ENCODE measurements at places on chromosomes 1 and 21.

DNA sequence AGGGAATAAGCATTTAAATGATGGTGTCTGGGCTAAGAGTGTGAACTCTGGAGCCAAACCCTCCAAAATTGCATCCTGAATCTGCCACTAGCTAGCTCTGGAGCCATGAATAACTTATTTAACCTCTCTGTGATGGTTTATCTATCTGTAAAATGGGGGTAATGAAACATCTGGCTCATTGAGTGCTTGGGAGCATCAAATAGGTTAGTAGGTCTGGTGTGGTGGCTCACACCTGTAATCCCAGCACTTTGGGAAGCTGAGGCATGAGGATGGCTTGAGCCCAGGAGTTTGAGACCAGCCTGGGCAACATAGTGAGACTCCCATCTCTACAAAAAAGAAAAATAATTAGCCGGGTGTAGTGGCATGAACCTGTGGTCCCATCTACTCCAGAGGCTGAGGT is 42.8 kb downstream of the KIF1B start:
- no peak for DNase-seq

- DNase-seq: no peak
Observed at GRCh38 chr1:53130878-53131589, 11.4 kb downstream of the SLC1A7 start.

DNA sequence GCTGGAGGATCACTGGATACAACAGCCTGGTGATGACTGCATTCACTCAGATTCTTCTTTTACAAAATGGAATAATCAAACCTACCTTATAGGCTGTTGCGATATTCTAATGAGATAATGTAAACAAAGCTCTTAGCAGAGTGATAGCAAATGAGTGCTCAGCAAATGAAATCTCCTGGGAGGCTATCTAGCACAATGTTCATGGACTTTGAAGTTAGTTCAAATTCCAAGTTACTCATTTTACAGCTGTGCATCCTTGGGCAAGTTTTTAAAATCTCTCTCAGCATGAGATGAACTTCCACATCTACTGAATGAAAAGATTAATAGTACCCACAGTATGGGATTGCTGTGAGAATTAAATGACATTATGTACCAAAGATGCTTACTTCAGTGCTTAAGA is 80.8 kb upstream of the PAPPA2 start:
- no peak for DNase-seq

DNA sequence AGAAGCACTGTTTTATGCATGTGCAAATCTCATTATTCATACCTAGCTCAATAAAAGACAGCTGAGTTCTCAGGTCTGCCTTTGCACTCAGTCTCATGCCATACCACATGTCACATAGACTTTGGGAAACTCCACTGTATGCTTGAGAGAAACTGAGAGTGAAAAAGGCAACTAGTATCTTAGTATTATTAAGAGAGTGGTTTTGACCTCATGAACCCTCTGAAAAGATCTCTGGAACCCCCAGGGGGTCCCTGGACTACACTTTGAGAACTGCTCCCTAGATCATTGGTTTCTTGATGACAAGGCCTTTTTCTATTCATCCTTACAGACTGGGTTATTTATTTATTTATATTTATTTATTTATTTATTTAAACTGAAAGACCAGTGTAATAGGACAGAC is 3.7 kb upstream of the RHEX start:
- DNase-seq: no peak

GRCh38 chr1:162144853-162145252 is 75.4 kb downstream of the NOS1AP start:
- DNase-seq: no peak
